ENCODE measurements at places on chromosomes 3 and 15.

GRCh38 chr15:37125143-37125542, 24.8 kb upstream of the MEIS2 start:
- no peak for DNase-seq

GRCh38 chr3:59764171-59764570, 714.3 kb upstream of the CFAP20DC start:
- DNase-seq: peak; percentile 1

DNA sequence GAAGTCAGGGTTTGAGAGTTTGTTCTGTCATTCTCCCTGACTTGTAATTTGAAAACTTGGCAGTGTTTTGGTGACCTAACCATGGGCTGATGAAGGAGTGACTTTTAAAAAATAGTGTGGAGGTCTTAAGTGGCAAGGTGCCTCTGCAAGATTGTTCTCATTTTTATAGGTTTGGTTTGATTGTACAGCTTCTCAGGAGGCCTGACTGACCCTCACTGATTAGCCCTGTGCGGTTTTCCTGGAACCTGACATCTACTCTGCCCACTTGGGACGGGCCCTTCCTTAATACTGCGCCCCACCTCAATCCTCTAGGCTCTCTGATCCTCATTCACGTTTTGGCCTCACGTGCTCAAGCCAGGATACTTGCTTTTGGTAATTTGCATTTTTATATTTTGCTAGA, 2.8 kb downstream of the UBE2E1 start:
- DNase-seq: no peak

- DNase-seq: no peak
These were observed 27.8 kb upstream of the AP4E1 start for GRCh38 chr15:50880651-50881114.

DNA sequence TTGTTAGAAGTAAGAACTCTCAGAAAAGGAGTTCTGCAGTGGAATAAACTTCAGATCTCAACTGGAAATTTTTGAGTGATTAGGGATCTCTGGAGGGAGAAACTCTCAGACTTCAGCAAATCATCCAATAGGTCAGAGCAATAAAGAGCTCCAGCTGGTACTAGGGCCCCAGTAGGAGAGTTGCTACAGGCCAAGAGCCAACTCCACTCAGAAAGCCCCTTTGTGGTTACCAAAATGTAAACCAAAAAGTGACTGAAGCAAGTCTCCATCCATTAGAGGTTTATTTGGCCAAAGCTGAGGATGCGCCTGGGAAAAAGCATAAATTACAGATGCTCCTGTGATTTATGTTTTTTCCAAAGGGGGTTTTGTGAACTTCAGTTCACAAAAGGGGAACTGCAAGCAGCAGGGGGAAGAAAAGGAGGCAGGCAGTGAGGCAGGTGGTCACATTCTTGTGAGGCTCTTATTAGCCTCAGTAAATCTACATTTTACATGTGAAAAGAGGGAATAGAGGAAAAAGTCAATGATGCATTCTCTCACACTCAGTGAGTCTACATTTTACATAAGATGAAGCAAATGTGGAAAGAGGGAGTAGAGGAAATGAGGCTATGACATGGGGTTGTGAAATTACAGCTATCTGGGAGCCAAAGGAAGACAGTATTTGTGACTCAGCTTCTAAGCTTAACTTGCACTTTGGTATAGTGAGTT, 92.4 kb upstream of the DAZL start:
- DNase-seq: no peak

DNA sequence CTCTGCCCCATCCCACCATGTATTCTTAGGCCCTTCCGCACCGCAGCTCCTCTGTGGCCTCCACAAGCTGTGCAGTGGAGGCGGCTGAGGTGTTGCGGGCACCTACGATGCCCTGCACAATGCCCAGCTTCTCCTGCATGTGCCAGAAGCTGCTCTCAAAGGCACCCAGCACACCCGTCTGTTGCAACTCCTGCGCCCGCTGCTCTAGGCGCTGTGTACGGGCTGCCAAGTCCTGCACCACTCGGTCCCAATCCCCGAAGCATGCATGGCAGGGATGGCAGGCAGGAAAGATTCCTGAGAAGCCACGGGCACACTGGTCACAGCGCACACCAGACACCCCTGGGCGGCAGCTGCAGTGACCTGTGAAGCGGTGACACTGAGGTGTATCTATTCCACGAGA, 3.1 kb upstream of the USP19 start:
- DNase-seq: no peak

DNA sequence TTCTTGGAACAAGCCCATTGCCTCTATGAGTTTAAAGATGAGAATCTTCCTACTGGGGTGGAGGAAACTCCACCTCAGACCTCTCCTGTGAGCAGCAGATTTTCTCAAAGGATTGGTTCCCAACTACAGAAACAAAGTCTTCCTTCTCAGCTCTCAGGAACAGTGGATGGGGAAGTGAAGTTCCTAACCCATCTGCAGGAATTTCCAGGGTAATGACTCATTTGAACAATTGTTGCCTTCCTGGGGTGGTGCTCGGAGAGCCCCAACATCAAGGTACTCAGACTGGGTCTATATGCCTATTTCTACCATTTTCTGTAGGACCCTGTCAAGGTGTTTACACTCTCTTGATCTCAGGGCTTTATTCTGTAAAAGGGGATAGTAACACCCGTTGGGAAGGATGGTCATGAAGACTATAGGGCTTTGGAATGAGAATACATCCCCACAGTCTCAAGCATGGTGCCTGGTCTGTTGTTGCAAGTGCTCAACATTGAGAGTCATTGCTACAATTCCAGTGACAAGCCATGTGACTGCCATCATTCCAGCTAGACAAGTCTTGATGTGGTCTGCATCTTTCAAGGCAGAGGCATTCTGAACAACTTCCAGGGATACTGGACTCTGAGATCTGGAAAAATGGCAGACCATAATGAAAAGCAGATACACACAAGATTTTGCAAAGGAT, 33.0 kb downstream of the TRIM42 start:
- DNase-seq: no peak

GRCh38 chr3:48431224-48432029, 1.5 kb upstream of the PLXNB1 start:
- DNase-seq: no peak

GRCh38 chr3:47365213-47366153, 15.3 kb upstream of the PTPN23 start:
- DNase-seq: no peak

DNA sequence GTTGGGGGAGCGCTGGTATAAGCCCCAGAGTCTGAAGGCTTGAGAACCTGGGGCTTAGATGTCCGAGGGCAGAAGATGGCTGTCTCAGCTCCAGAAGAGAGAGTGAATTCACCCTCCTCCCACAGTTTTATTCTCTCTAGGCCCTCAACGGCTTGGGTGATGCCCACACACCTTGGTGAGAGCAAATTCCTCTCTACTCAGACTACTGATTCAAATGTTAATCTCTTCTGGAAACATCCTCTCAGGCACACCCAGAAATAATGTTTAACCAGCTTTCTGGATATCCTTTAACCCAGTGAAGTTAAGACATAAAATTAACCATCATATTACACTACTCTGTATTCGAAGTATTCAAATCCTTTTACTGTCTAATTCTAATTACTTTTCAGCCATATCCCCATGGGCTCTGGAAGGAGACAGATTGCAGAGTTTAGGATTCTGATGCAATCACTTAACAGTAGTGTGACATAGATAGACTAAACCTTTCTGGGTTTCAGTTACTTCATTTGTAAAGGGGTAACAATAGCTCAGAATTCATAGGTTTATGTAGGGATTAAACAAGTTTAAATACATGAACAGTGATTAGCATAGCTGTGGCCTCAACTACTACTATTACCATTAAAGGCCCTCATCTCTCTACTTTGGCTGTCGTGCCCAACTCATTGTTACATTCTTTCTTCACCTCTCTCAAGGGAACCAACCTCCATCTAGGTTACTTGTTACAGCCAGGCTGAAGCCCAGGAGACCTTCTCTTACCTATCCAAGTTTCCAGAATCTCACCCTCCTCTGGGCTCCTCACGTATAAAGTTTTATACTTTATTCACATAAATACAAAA, 25.7 kb upstream of the ANO10 start:
- no peak for DNase-seq

- DNase-seq: no peak
These were observed 53.5 kb downstream of the ZBTB38 start for GRCh38 chr3:141421639-141422319.

GRCh38 chr15:33639978-33640377, 328.3 kb upstream of the CHRM5 start:
- DNase-seq: no peak

DNA sequence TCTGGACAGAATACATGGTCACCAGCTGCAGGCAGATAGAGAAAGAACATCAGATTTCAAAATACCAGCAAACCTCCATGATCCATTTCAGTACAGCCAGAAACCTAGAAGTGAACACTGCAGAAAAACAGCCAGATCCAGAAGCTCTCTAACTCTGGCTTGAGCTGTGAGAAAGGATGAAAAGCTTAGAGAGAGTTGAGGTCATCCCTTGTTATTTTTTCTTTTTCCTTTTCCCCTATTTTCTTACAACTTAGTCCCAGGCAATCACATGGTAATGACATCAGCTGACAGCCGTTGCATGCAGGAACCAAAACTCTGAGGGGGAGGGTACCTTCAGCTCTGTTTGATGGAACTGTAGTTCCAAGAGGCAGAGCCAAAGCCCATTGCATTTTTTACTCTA, 113.2 kb downstream of the TCF12 start:
- DNase-seq: no peak
